ENCODE measurements at places on chromosomes 11 and 22.

DNA sequence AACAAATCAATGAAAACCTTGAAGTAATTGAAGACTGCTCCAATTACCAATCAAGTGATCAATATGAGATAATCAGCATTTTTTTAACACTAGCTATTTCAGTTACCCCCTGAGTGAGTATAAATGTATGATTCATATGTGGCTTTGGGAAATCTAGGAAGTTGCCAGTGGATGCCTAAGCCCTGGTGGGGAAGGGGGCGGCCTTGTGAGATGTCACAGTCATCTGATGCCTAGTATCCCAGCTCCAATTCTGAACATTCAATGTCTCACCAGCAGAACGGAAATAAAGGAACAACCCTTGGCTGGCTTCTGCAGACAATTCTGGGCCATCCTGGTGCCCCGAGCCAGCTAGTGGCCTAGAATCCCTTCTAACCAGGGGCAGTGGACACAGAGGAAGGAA lies 58.5 kb upstream of the TIMP3 start:
- DNase-seq, result no peak

GRCh38 chr11:17596310-17596669 lies 49.2 kb downstream of the OTOG start:
- DNase-seq, result no peak

GRCh38 chr22:30325724-30326254 lies 952 bp downstream of the TBC1D10A start:
- DNase-seq, result no peak

DNA sequence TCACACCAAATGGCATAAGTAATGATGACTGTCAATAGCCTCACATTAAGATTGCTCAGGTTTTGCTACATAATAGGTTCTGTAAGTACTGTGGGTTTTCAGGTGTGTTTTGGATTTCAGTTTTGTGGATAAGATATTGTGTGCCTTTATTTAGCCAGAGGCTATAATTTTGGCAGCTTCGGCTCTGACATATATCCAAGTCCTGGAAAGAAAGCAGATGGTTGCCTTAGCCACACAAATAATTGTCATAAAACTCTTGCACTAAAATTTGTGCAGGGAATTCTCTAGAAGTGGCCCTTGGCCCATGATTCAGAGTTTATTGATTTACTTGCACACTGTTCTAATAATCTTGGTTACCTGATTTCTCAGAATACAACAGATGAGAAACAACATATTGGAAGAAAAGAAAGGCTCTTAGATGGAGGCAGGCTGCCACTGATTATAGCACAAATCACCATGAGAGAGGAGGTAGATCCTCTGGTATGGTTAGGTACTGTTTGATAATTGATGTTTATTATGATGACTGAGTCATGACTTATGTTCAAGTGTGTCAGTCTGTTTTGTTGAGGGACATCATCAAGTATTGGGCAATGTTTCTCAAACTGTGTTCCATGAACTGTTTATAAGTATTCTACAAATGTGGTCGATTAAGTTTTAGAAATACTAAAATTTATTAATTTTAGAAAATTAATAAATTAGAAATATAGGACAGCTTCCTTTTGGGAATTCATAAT lies 9.6 kb downstream of the REXO2 start:
- DNase-seq, result no peak

GRCh38 chr11:73350908-73351636 lies 25.1 kb upstream of the RELT start:
- DNase-seq, result no peak

GRCh38 chr11:118899706-118900360 lies 16.1 kb downstream of the CXCR5 start:
- no peak for DNase-seq

- DNase-seq, result peak; percentile 41
These were observed 27.5 kb downstream of the ADAMTS8 start for GRCh38 chr11:130400781-130401483.

All from AG04449 (cell line).